ENCODE measurements at places on chromosomes 5 and 9. TPM values are rescaled to one million over a fixed set of nuclear protein-coding genes. Genes with fewer than 3 reads are reported as not detected.

Gene OXCT1
- total RNA-seq: 23.8 TPM

- no peak for DNase-seq
- no peak overlapping the region for H3K4me3 ChIP-seq
- H3K36me3 ChIP-seq: peaks cover 7% of the 10 kb centered on the region
- H3K27me3 ChIP-seq: no peaks in the 10 kb centered on the region
- no peaks in the 10 kb centered on the region for H3K4me1 ChIP-seq
Measured at GRCh38 chr9:135939351-135940265, 21.6 kb downstream of the UBAC1 start.

Gene HAVCR2
- total RNA-seq: 3.1 TPM

- no peaks in the 10 kb centered on the region for H3K4me1 ChIP-seq
- H3K27me3 ChIP-seq: no peaks in the 10 kb centered on the region
- no peak overlapping the region for H3K27ac ChIP-seq
Measured at GRCh38 chr5:113062869-113063508, 86.4 kb downstream of the DCP2 start.

Gene PAX5
- 0.08 TPM for total RNA-seq

GRCh38 chr5:114435885-114436299, 74.0 kb downstream of the KCNN2 start:
- no peaks in the 10 kb centered on the region for H3K27me3 ChIP-seq
- H3K4me3 ChIP-seq: no peak overlapping the region
- H3K27ac ChIP-seq: no peak overlapping the region
- no peaks in the 10 kb centered on the region for H3K36me3 ChIP-seq
- no peak for DNase-seq

Gene IL5
- total RNA-seq: not detected

Gene GABRA1
- not detected for total RNA-seq

GRCh38 chr5:119229950-119230349, 125.9 kb upstream of the TNFAIP8 start:
- H3K27ac ChIP-seq: no peak overlapping the region
- H3K4me3 ChIP-seq: no peak overlapping the region
- H3K4me1 ChIP-seq: no peaks in the 10 kb centered on the region
- no peaks in the 10 kb centered on the region for H3K36me3 ChIP-seq
- no peaks in the 10 kb centered on the region for H3K27me3 ChIP-seq

Gene RBM22
- total RNA-seq: 40.0 TPM

GRCh38 chr5:115028557-115028956, 141.2 kb downstream of the TRIM36 start:
- no peaks in the 10 kb centered on the region for H3K36me3 ChIP-seq
- DNase-seq: no peak
- H3K27ac ChIP-seq: no peak overlapping the region
- H3K4me1 ChIP-seq: no peaks in the 10 kb centered on the region

DNA sequence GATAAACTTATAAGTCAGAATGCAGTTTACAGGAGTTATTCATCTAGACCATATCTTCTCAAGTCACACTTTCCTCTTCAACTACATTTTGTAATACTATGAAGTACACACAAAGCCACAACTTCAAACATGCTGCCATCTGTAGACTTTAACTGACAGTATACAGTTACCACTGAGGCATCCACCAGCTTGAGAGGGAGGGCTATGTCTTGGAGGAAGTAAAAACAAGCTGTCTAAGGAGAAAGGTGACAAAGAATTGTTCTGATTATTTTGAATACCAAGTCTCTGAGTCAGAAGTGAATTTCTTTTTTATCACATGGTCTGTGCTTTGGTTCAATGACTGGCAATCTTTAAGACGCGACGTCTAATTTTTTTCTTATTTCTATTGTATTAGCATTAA, 97.6 kb upstream of the CDH10 start:
- H3K36me3 ChIP-seq: no peaks in the 10 kb centered on the region
- H3K27me3 ChIP-seq: no peaks in the 10 kb centered on the region
- H3K4me3 ChIP-seq: no peak overlapping the region
- no peaks in the 10 kb centered on the region for H3K4me1 ChIP-seq
- H3K27ac ChIP-seq: no peak overlapping the region

GRCh38 chr5:8383616-8384015, 514.7 kb downstream of the MTRR start:
- H3K27ac ChIP-seq: no peak overlapping the region
- H3K27me3 ChIP-seq: no peaks in the 10 kb centered on the region

- H3K4me1 ChIP-seq: no peaks in the 10 kb centered on the region
- H3K27me3 ChIP-seq: no peaks in the 10 kb centered on the region
- H3K4me3 ChIP-seq: no peak overlapping the region
- no peaks in the 10 kb centered on the region for H3K36me3 ChIP-seq
- no peak for DNase-seq
Measured at GRCh38 chr5:143820451-143820850, 8.5 kb downstream of the HMHB1 start.

DNA sequence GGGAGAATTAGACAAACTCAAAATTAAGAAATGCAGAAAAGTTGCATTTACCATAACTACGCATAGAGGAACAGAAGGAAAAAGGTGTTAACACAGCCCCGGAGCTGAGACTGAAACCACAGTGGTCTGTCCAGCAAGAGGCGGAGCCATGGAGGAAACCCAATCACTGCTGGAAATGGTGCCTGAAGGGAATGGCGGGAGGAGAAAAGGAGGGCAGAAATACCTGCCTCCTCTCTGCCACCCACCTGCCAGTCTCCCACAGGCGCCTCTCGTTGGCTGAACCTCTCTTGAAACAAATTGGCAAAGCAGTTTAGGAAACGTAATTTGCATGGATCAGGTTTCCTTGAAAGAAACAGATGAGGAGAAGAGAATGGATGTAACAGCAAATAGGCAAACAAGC, 9.7 kb upstream of the PRKACG start:
- no peak for DNase-seq
- no peaks in the 10 kb centered on the region for H3K36me3 ChIP-seq
- H3K4me1 ChIP-seq: no peaks in the 10 kb centered on the region
- no peaks in the 10 kb centered on the region for H3K27me3 ChIP-seq
- no peak overlapping the region for H3K27ac ChIP-seq
- H3K4me3 ChIP-seq: no peak overlapping the region

- no peak overlapping the region for H3K4me3 ChIP-seq
- DNase-seq: no peak
- no peaks in the 10 kb centered on the region for H3K27me3 ChIP-seq
- no peak overlapping the region for H3K27ac ChIP-seq
Measured at GRCh38 chr5:152331006-152331405, 74.1 kb downstream of the NMUR2 start.

DNA sequence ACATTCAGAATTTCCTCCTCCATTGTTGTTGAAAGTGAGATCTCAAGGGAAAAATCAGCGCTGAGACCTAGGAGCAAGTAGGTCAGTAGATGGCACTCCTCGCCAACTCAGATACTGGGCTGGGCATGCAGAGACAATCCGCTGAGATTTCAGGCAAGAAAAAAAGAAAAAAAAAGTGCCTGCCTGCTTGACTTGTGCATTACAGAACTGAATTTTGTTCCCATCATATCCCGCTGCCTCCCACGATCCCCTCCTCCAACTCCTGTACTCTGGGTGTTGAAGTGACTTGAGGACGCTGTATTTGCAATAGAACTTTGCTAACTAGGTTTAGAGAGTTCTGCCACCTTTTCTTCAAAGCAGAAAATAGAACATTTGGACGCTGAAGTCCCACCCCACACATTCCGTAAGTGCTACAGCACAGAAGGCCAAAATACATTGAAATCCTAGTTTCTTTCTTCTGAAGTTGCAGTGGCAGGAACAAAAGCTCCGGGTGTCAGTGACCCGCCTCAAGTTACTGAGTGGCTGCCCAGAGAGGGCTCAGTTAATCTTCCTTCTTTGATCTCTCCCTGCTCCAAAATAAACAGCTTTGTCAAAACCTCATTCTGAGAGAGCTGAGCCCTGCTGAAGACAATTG, 265.8 kb downstream of the MLLT3 start:
- peak; percentile 77 for DNase-seq
- no peaks in the 10 kb centered on the region for H3K36me3 ChIP-seq
- no peaks in the 10 kb centered on the region for H3K4me1 ChIP-seq
- H3K27me3 ChIP-seq: no peaks in the 10 kb centered on the region

DNA sequence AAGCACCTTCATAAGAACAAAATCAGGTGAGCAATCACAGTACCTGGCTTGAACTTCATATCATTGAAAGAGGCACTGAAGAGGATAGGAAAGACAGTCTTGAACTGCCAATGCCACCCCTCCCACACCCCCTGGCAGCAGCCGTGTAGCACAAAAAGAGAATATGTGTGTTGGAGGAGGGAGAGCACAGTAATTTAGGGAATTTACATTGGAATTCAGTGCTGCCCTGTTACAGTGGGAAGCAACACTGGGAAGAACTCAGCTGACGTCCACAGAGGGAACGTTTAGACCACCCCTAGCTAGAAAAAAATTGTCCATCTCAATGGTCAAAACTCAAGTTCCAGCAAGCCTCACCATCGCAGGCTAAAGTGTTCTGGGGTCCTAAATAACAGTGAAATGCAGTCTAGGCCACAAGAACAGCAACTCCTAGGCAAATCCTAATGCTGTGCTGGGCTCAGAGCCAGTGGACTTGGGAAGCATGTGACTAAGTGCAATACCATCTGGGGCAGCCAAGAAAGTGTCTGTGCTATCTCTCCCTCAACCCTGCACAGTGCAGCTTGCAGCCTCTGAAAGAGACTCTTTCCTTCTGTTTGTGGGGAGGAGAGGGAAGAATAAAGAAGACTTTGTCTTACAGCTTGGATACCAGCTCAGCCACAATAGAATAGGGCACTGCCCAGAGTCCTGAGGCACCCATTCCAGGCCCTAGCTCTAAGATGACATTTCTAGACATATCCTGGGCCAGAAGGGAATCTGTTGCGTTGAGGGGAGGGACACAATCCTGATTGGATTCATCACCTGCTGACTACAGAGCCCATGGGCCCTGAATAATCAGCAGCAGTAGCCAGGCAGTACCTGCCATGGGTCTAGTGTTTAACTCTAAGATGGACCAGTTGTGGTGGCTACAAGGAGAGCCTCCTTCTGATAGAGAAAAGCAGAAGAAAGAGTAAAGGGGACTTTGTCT, 62.1 kb upstream of the VLDLR start:
- no peaks in the 10 kb centered on the region for H3K27me3 ChIP-seq
- no peak overlapping the region for H3K27ac ChIP-seq
- peak; percentile 50 for DNase-seq
- H3K4me3 ChIP-seq: no peak overlapping the region

GRCh38 chr5:129904102-129904666, at the start of gene CHSY3:
CHSY3 (plus strand) TSS chr5:129904465.
- H3K27ac ChIP-seq: peak within 1 kb of the TSS; percentile 55
- H3K4me1 ChIP-seq: peaks cover 5% of the 10 kb centered on the region
- H3K4me3 ChIP-seq: peak within 1 kb of the TSS; percentile 63
- peaks cover 26% of the 10 kb centered on the region for H3K27me3 ChIP-seq

Gene PDGFRB
- 18.1 TPM for total RNA-seq

- no peak overlapping the region for H3K27ac ChIP-seq
- no peaks in the 10 kb centered on the region for H3K36me3 ChIP-seq
- no peak overlapping the region for H3K4me3 ChIP-seq
Measured at GRCh38 chr5:154945695-154946301, 4.9 kb downstream of the MRPL22 start.

Gene PCDHGB5
- total RNA-seq: 3.1 TPM

Gene PCDHA4
- total RNA-seq: 0.47 TPM

Gene ARHGEF37
- 11.9 TPM for total RNA-seq

DNA sequence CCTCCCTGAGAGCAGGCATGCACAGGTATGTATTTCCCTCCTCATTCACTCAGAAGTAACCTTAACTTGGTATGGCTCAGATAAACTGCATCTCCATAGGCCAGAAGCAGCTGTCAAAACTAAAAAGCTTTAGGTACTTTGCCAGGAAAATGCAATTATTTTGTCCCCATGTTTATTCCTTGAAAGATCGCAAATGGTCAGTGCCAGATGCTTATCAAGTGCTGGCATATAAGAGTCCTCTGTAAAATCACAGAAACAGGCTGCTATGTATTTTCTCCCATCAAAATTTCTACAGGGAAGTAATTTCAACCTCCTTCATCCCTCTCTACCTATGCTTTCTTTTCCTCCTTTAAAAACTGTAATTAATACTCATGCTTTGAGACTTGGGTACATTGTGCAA, 12.7 kb downstream of the PCDHAC2 start:
- H3K27ac ChIP-seq: no peak overlapping the region
- H3K4me3 ChIP-seq: no peak overlapping the region
- no peaks in the 10 kb centered on the region for H3K4me1 ChIP-seq

Gene PCDHB7
- total RNA-seq: 0.15 TPM

Gene IGIP
- total RNA-seq: 7.8 TPM

Gene SPINK7
- not detected for total RNA-seq

DNA sequence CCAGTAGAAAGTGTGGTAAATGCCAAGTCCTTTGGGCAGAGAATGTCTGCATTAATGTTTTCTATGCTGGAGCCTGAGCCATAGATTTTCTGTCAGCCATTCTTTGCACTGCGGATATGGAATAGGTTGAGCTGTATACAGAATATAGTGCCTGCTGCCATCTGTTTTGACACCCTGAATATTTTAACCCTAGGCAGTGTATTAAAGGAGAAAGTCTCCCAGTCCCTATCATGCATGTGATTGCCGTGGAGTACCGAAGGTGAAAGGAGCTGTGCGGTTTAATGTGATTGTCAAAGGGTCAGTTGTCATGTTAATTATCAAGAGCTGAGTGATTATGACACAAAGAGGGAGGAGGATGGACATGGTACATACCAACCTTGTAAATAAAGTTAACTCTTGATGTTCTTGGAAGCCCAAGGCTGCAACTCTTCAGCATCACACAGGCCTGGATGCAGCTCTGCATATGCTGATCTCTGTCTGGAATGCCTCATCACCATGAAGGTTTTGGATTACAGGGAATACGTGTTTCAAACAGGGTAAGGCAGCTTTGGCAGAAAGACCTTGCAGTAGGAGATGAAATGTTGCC, 247.1 kb upstream of the ELAVL2 start:
- H3K4me3 ChIP-seq: no peak overlapping the region
- H3K27ac ChIP-seq: no peak overlapping the region
- H3K36me3 ChIP-seq: no peaks in the 10 kb centered on the region

DNA sequence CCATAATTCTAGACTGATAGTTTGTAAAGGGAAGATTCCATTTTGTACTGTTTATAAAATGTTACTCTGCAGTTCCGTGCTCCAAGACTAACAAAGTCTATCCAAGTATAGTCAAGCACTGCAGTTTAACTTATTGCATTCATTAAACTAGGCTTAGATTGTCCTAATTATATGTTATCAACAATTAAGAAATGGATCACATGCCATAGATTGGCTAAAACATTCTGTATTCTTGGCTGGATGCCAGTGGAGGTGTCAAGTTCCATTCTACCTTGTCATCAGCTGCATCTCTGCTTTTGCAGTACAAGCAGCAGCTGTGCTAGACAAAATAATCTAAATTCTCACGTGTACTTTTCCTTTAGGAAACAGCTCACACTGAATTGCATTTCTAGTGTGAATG, 69.4 kb upstream of the MEF2C start:
- H3K4me3 ChIP-seq: no peak overlapping the region
- DNase-seq: no peak
- no peaks in the 10 kb centered on the region for H3K27me3 ChIP-seq
- no peak overlapping the region for H3K27ac ChIP-seq
- H3K4me1 ChIP-seq: no peaks in the 10 kb centered on the region

GRCh38 chr9:34365282-34365681, 11.4 kb downstream of the MYORG start:
- no peaks in the 10 kb centered on the region for H3K4me1 ChIP-seq
- H3K27ac ChIP-seq: no peak overlapping the region
- H3K4me3 ChIP-seq: no peak overlapping the region
- no peaks in the 10 kb centered on the region for H3K27me3 ChIP-seq

Data from colonic mucosa (tissue), 4 donors.